ENCODE measurements at places on chromosomes 2 and 18.
A peak's percentile ranks its signal among the peaks of the same experiment; 100 is the strongest.

DNA sequence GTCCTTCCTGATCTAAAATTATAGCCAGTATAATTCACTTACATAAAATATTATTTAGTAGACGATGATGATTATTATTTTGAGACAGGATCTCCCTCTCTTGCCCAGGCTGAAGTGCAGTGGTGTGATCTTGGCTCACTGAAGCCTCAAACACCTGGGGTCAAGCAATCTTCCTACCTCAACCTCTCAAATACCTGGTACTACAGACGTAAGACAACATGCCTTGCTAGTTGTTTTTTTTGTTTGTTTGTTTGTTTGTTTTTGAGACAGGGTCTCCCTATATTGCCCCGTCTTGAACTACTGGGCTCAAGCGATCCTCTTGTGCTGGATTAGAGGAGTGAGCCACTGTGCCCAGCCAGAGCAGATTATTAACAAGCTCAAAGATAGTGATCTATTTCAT is 399.1 kb upstream of the ZNF804A start:
- no peak for DNase-seq

DNA sequence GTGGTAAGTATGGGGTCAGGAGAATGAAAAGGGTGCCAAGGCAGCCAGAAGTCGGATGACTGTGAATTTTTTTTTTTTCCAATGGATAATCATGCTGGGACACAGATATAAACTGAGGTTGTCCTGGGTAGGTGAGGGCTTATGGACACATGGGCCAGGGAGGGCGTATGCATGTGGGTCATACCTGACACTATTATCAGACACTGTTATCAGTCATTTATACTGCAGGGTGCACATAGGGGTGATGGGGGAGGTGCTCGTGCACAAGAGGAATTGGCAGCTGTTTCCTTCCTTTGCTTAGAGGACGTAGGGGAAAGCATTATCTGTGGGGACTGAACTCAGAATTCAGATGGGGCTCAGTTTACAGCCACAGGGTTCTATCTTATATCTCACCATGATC is 10.1 kb downstream of the CTIF start:
- no peak for DNase-seq

DNA sequence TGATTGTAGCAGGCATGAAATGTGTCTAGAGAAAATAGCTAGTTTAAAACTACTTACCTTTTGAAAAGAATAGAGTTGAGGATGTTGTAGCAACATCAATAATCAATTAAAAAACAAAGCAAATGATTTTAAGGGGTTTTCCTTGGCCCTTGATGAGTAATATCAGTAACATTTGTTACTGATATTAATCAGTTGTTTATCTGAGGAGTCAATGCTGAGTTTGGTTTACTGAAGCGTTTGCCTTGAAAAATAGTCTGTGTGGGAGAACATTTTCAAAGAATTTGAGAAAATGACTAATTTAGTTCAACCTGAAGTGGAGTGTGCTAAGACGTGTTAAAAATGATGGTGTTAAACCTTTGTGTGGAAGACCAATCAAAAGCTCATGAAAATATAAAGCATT is 9.3 kb downstream of the PTH2R start:
- DNase-seq: no peak

DNA sequence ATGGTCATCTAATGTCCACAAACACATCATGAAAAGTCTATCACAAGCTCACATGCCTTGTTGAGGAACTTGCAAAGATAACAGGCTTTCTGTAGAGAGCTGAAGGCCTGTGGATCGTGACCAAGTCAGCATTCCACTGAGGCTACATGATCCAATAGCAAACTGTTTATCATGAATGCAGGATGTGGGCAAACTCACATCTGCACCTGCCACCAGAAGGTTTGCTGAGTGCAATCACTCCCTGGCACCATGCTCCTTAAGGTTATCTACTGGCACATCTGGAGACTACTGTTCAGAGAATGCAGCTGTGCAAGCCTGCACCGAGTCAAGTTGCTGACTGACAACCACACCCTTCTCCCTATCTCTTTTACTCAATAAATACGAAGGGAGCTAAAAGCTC is 67.3 kb upstream of the ACAA2 start:
- no peak for DNase-seq

- DNase-seq: peak; percentile 26
Observed at GRCh38 chr18:71505526-71505925, 1038.6 kb downstream of the CBLN2 start.

- DNase-seq: no peak
Observed at GRCh38 chr2:64982311-64982857, 6.8 kb upstream of the SLC1A4 start.

DNA sequence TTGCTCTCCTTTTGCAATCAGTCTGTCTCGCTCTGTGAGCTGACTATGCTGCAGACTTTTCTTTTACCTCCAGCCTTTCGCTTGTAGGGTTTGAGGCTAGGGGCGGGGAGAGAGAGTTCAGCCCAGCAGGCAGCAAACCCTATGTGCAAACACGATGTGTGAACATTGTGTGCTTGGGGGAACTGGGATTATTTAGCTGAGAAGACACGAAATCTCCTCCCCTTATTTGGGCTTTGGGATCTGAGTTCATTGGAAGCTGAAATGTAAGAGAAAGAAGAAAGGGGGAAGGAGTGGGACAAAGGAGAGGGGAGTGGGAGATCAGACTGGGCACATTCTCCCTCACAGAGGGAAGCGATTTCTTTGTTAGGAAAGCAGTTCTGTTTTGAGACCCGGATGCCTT is 189.6 kb upstream of the TNP1 start:
- DNase-seq: no peak

DNA sequence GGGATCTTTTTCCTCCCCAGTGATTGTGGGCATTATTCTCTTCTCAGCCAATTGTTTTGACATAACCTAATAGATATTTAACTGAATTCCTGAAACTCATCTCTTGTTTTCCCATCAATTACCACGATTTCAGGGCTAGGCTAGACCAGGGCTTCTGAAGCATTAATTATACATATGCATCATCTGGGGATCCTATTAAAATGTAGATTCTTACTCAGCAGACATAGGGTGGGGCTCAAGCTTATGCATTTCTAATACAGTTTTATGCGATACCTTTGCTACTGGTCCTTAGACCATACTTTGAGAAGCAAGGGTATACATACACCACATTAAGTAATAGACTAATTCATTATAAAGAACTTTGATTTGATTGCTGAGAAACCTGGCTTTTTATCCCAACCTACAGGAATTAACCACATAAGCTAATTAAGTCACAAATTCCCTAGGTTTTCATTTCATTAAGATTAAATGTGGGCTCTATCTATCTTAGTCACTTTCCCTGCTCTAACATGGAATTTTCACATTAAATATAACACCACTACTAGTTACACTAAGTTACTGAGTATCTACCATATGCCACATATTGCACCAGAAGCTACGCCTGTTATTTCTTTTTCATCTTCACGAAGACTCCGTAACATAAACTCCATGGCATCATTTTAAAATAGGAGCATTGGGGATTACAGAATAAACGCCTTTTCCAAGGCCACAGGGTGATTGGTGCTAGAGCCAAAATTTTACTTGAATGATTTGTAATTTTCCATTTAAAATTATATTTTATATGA is 417.5 kb downstream of the DPP10 start:
- DNase-seq: no peak

DNA sequence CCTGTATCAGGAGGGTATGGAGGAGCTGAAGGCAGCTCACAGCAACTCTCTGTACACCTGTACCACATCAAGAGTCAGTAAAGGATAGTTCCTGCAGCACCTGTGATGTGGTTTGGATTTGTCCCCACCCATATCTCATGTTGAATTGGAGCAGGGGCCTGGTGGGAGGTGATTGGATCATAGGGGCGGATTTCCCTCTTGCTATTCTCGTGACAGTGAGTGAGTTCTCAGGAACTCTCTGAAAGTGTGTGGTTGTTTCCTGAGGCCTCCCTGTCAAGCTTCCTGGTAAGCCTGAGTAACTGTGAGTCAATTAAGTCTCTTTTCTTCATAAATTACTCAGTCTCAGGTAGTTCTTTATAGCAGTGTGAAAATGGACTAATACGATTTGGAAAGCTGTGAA is 28.9 kb downstream of the OSBPL1A start:
- DNase-seq: no peak

DNA sequence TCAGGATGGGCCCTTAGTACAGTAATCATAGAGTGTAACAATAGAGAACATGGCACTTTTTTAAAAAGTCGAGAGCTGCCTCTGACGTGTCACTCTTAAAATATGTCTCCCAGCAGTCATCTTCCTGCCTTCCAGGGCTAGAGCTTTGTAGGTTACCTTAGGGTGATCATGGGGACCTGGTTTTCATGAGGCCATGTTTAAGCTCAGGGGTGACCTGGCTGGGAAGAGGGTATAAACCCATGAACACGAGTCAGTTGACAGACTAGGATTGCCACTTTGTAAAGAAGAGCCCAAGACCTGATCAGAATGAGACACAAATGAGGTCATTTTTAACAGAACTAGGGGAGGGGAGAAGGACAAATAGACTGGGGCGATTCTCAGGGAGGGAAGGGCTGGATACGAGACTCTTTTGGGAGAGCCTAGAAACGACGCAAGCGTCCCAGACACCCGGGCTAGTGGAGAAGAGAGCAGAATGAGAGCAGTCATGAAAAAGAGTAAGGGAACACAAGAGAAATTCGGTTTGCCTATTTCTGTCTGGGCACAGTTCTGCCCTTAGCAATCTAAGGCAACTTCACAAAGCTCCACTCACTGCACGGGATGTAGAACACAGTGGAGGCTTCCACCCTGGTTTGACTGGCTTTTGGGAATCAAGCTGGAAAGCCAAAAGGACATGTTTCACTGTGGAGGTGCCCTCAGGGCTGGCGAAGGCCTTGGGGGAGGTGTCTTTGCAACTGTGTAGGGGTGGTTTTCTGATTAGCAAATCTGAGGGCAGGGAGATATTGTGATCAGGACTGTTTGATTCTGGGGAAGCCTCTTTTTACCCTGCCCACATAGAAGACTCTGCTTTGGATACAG is 1.8 kb upstream of the RAB31 start:
- no peak for DNase-seq

GRCh38 chr2:64317707-64318475 is 136.1 kb upstream of the LGALSL start:
- no peak for DNase-seq

GRCh38 chr2:234267534-234267933 is 217.0 kb downstream of the SPP2 start:
- no peak for DNase-seq

GRCh38 chr2:47535996-47536395 is 133.0 kb downstream of the MSH2 start:
- peak; percentile 35 for DNase-seq

- DNase-seq: no peak
Observed at GRCh38 chr2:183348492-183348891, 224.2 kb downstream of the NUP35 start.

DNA sequence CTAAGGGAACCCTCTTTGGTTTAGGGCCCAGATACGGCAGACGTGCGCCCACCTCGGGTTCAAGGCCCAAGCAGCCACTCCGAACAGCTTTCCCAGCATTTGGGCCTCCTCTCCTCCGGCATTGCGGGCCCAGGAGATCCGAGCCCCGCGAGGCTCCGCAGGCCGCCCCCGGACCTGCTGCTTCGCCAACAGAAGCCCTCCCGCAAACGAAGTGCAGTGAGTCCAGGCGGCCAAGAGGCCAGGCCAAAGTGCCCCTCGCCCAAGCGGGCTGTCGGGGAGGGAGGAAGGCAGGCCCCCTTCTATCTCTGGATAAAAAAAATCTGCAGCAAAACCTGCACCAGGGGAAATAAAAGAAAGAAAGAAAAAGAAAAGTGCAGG is 6.0 kb downstream of the EN1 start:
- DNase-seq: no peak

DNA sequence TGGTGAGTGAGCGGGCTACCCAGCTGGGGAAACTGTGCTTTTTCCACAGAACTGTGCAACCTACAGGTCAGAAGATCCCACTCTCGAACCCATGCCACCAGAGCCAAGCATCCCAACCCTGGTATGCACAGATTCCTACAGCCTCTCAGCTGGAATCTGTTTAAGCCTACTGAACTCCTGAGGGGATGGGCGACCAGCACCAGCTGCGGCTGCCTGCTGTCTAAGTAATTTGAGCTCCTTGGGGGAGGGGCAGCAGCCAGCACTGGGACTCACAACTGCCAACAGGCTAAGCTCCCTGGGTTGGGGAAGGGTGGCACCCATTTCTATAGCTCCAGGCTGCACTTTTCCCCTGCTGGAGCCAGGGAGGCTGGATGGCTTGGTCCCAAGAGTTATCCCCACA is 11.8 kb downstream of the CYP27C1 start:
- DNase-seq: no peak

GRCh38 chr2:133063775-133064174 is 393.8 kb upstream of the LYPD1 start:
- peak; percentile 41 for DNase-seq

GRCh38 chr2:176137906-176138305 is 8.4 kb downstream of the HOXD8 start:
- no peak for DNase-seq

- no peak for DNase-seq
Observed at GRCh38 chr2:157324331-157324843, 1.2 kb downstream of the ERMN start.

DNA sequence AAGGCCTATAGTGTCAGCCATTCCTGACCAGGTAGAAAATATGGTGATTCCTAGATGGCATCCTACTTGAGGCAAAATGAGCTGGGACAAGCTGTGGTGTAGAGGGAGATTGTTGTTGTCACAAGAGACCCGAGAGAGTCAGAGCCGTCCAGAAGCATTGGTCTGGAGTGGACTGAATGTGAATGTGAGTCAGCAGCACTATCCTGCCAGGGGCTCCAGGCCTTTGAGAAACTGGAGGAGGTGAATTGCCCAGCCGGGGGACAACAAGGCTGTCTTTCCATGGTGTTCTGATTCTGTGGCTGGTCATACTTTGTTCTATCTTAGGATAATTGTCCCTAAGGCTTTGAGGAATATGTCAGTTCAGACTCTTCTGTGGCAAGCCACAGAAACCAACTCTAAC is 29.4 kb upstream of the EIF2AK3 start:
- no peak for DNase-seq

- DNase-seq: no peak
Observed at GRCh38 chr2:68482296-68482820, 15.0 kb downstream of the APLF start.

GRCh38 chr2:217555081-217555876 is 447.5 kb downstream of the TNS1 start:
- no peak for DNase-seq

GRCh38 chr2:32706815-32707579 is 79.1 kb downstream of the TTC27 start:
- DNase-seq: no peak

- no peak for DNase-seq
Observed at GRCh38 chr2:47056868-47057686, 98.0 kb downstream of the STPG4 start.

GRCh38 chr2:228318218-228318617 is 136.7 kb upstream of the SPHKAP start:
- DNase-seq: peak; percentile 23

GRCh38 chr2:14901737-14902136 is 269.2 kb downstream of the LRATD1 start:
- DNase-seq: no peak
